IMR-90 (cell line): ENCODE measurements at places on chromosomes 4 and X.

DNA sequence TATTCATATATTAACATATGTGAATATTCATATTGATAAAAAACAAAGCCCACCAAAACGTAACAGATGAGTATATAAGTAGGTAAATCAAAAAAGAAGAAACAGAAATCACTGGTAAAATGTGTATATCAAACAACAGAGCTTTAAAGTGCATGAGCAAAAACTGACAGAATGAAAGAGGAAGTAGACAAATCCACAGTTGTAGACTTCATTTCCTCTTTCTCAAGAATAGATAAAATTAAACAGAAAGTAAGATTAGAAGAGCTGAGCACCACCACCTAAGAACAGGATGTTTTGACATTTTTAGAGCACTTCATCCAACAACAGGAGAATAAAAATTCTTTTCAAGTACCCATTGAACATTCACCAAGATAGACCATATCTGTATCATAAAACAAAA is 64.6 kb downstream of the CNKSR2 start:
- DNase-seq = no peak

DNA sequence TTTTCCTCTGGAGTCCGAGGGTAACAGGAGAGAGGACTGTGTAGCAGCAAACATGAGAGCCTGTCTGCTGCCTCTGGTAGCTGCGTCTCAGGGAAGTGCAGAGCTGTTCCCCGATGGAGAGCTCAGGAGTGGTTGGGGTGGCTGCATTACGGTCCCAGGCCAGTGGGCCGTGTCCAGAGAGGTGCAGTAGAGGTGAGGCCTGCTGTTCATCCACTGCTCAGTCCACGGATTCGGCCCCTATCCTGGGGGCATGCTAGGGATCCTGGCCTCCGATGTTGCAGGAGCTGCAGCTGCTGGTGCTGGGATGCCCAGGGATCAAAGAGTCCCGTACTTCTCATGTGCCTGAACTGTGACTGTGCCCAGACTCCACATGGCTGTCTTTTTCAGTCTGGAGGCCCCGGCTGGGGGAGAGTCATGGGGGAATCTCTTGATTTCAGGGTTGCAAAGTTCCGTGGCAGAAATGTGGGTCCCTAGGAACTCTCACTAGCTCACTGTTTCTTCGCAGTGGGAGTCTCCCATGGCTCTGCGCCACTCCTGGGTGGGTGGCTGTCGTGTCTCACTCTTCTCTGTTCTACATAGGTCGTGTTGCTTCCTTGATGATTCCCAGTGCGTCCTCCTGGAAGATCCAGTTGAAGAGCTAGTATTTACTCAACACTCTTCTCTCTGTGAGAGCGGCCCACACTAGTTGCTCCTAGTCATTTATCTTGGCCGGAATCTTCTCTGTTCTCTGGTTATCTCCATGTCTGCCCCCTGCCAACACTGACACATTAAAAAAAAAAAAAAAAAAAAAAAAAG is 109.5 kb upstream of the CENPE start:
- DNase-seq = no peak

DNA sequence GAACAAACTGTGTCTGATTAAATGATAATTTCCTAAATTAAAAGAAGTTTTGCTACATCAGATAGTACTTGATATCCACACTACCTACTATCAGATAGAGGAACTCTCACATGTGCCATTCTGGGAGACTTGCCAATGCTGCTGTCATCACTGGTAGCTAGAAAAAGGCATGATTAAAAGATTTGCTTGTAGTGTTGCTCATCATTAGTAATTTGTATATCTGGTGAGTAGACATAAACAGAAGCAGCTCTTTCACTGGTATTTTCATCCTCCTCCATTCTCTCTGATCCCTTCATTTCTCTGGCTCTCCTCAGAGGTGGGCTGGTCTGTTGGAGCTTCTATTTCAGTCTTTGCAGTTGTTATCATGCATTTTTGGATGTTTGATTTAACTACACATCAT is 56.0 kb downstream of the SPRY1 start:
- DNase-seq = peak; percentile 98

DNA sequence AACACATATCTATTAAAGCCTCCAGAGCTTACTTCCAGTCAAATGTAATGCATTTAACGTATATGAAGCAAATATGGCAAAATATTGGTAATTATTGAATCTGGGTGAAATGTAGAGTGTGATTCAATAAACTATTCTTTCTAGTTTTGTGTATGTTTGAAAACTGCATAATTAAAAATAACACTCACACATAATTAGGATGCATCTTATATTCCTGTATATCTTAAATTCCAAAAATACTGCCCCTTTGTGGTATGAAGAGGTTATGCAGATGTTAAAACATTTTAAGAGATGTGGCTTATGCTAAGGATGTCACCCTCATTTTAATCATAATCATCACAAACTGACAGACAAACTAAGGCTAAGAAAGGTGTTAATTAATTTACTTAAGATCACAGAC is 182.9 kb downstream of the COX18 start:
- DNase-seq = no peak

- peak; percentile 15 for DNase-seq
Measured at GRCh38 chr4:117467404-117467803, 382.0 kb upstream of the TRAM1L1 start.

DNA sequence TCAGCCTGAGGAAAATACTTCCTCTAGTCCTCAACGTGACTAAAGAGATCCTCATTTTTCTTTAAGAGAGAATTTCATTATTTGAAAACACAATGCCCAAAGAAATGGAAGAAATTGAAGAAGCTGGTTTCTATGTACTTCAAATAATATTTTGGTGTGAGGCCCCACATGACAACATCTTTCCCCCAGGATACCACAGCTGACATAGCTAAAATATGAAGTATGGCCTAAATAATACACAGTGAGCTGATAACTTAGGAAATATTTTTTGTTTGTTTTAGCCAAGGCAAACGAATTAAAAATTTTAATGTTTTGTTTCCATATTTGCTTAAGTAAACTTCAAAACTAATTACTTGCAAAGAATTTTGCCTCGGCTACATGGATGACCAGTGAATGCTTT is 149.2 kb downstream of the CBR4 start:
- no peak for DNase-seq

DNA sequence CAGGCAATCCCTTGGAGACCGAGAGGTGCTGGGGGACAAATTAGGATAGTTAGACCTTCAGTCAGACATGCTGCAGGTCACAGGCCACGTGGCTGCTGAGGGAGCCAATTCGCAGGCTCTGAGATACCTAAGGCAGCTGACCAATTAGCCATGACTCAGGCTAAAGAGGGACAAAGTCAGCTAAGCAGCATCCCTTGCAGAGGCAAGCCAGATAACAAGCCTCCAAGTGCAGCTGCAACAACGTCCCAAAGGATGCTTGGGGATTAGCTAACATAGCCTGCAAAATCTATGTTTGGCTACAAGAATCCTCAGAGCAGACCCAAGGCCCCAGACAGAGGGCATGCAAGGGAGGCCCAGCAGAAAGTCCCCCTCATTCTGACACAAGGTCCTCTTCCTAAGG is 93.5 kb downstream of the SEL1L3 start:
- peak; percentile 84 for DNase-seq

GRCh38 chrX:122501652-122502051 is 682.4 kb upstream of the GRIA3 start:
- no peak for DNase-seq

DNA sequence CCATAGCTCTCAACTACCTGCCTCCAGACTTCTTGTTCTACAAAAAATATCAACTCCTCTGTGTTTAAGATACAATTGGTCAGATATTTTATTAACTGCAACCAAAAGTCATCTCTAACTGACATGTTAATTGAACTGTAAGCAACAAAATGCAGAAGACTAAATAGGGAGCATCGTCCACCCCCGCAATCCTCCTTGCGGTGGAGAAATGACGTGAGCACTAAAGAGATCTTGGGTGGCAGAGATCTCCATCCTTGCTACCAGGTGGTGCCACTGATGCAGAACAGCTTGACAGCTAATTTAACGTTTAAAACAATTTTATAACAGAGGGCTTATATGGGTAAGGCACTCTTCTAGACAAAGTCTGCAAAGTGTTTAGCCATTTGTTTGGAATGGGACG is 164.4 kb upstream of the FTHL17 start:
- no peak for DNase-seq

GRCh38 chr4:73683033-73683432 is 57.3 kb upstream of the CXCL8 start:
- no peak for DNase-seq
